ENCODE measurements at places on chromosomes 6 and 20.

DNA sequence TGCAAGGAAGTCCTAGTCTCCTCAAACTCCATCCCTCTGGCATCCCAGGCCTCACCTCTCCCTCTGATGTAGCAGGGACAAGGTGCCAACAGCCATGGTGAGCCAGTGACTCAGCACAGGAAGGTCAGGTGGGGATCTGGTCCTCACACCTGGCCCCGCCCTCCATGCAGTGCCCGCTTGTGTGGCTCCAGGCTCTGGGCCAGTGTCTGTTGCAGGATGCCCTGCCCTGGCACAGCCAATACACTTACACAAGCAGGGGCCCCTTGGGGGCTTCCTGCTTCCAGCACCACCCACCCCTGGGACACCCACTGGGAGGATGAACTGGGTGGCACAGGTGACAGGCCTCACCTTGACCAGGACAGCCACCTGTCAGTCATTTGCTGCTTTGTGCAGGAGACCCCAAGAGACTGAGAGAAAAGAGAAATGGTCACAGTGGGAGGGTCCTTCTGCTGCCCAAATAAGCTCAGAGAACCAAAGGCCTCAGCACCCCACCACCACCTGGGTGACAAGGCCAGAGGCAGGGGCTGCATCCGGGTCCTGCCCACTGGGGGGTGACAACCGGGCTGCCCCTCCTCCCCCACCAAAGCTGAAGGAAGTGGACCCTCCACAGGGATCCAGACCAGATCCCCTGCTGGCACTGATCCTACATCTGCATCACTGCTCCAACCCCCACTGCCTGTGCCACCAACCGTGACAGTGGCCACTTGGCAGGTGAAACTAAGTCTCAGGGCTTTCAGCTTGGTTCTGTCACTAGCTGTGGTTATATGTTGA is 658.8 kb upstream of the DEFB115 start:
- no peak for DNase-seq

- no peak for DNase-seq
Measured at GRCh38 chr6:110933912-110934311, 24.6 kb upstream of the GTF3C6 start.

- DNase-seq, result no peak
Measured at GRCh38 chr6:159650314-159650713, 42.7 kb downstream of the SOD2 start.

DNA sequence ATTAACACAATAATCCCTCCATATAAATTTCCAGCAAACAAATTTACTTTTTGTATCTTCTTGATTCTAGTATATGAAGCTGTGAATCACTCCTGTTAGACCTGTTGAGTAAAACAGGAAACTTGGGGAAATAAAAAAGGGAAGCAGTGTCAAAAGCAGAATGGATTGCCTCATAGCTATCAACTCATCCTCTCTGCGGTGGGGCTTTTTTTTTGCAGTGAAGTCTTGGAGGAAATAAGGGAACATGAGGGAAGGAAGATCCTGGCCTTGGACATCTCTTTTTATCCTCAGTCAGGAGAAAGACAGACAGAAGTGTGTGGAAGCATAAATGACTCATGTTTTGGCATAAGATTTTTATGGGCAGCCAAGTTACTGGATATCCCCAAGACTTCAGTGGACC is 332.5 kb downstream of the TFAP2A start:
- no peak for DNase-seq

GRCh38 chr6:1641343-1641885 is 31.7 kb downstream of the FOXC1 start:
- DNase-seq, result no peak
